Cortex of kidney (tissue), 1 donor: ENCODE measurements at places on chromosomes 3 and 15.

DNA sequence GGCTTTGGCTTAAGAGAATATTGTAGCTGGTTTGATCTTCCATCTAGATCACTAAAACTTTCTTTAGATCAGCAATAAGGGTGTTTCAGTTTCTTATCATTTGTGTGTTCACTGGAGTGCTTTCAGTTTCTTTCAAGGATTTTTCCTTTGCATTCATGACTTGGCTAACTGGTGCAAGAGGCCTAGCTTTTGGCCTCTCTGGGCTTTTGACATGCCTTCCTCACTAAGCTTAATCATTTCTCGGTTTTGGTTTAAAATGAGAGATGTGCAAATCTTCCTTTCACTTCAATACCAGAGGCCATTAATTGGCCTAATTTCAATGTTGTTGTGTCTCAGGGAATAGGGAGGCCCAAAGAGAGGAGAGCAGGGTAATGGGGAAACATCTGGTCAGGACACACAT lies 30.3 kb upstream of the CCNB2 start:
- no peak for DNase-seq

GRCh38 chr3:81465510-81466200 lies 295.8 kb downstream of the GBE1 start:
- DNase-seq, result no peak

DNA sequence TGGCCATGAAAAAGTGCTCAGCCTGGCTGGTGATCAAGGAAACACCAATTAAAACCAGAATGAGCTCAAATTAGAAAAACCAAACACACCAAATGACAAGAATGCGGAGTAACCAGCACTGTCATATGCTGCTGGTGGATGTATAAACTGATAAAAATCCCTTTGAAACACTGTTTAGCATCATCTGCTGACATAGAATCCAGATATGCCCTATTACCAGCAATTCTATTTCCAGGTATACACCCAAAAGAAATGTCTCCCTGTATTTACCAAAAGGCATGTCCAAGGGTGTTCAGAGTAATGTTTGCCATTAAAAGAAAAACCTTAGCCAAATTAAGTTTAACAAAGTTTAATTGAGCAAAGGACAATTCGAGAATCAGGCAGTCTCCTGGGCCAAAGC lies 138.6 kb downstream of the FMN1 start:
- no peak for DNase-seq

DNA sequence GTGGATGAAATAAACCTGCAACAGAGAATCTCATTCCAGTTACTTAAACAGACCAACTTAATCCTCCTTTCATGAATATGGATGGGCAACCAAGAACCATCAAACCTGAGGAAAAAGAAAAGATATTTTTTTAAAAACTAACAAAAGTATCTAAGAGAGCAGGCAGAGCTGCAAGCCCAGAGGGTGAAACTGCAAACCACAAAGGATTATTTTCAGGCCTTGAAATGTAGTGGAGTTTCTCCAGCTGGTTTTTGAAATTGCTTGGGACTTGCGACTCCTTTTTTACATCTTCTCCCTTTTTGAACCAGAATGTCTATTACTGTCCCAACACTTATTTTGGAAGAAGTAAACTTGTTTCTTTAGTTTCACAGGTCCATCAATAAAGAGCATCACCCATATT lies 87.4 kb downstream of the STAG1 start:
- no peak for DNase-seq

DNA sequence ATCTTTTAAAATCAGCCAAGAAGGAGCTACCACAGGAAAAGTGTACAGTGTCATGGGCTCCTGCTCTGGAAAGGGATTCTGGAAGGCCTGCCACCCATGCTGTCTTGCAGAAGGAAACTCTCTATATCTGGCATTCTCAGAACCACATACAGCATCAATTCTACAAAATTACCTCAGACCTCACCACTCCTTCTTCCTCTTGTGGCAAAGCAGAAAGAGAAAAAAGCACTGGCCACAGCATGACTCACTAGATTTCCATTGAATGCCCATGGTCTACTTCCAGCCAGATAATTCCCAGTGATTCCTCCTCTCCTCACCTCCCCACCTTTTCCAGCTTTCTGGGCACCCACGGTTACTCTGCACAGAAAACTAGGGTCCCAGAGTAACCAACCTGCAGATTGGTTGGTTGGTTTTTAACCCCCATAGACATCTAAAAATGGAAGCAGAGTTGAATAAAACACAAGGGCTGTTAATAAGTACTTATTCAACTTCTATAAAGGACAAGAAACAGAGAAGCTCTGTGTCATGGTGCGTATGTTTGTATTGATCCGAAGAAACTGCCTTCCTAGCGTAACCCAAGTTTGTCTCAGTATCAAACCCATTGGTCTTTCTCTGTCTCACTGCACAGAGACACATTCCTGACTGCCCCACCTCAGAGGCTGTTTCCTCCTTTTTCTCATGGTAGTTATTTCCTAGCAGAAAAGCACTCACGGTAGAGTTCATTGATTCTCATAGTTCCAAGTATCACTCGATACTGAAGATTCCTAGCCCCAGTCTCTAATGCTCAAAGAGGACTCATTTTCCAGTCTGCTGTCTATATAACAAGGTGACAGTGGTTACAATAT lies 67.7 kb downstream of the LDHAL6B start:
- DNase-seq, result no peak

DNA sequence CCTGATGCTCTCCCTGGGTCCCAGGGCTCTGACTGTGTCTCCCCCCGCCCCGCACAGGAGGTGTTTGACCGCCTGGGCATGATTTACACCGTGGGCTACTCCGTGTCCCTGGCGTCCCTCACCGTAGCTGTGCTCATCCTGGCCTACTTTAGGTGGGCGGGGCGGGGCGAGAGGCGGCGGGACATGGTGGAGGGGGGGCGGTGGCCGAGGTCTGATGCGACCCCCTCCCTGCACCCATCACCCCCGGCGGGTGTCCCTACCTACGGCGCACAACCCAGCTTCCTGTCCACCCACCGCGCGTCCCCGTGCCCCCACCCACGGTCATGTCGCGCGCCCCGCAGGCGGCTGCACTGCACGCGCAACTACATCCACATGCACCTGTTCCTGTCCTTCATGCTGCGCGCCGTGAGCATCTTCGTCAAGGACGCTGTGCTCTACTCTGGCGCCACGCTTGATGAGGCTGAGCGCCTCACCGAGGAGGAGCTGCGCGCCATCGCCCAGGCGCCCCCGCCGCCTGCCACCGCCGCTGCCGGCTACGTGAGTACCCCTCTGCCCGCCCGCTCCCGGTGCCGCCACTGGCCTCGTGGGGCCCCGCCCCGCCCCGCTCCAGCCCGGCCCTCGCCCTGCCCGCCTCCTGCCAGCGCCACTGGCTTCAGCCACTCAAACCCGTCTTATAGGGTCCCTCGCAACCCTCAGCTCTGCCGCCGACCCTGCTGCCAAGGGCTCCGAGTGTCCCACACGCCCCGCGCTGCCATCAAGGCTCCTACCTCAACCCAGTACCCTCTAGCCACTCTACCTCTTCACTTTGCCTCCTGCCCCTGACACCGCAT lies 21.0 kb downstream of the PTH1R start:
- DNase-seq, result no peak

- no peak for DNase-seq
Observed at GRCh38 chr3:193710286-193711165, 117.5 kb downstream of the OPA1 start.

GRCh38 chr3:36487616-36488015 lies 107.3 kb downstream of the STAC start:
- DNase-seq, result no peak

GRCh38 chr3:31432897-31433678 lies 99.6 kb upstream of the STT3B start:
- DNase-seq, result no peak

GRCh38 chr15:60557191-60557618 lies 78.3 kb upstream of the ICE2 start:
- DNase-seq, result no peak

GRCh38 chr3:192307631-192308030 lies 419.7 kb downstream of the FGF12 start:
- no peak for DNase-seq

GRCh38 chr3:52092271-52092660 lies 35.9 kb upstream of the DUSP7 start:
- DNase-seq, result no peak

DNA sequence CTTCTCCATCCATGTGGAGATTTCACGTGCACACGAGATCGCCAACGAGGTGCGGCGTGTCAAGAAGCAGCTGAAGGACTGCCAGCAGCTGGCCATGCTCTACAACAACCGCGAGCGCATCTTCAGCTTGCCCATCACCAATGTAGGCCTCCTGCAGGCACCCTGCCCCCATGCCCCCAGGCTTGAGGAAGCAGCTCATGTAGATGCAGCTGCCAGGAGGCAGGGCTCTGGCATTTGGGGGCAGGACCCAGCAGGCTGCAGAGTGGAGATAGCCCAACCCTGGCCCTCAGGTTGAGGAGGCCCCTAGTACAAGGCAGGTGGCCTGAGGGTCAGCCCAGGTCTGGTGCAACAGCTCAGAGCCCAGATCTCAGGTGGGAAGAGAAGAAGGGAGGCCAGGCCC lies 36.4 kb downstream of the DNAH1 start:
- no peak for DNase-seq

GRCh38 chr3:169825316-169825715 lies 12.6 kb upstream of the LRRC34 start:
- DNase-seq, result no peak

DNA sequence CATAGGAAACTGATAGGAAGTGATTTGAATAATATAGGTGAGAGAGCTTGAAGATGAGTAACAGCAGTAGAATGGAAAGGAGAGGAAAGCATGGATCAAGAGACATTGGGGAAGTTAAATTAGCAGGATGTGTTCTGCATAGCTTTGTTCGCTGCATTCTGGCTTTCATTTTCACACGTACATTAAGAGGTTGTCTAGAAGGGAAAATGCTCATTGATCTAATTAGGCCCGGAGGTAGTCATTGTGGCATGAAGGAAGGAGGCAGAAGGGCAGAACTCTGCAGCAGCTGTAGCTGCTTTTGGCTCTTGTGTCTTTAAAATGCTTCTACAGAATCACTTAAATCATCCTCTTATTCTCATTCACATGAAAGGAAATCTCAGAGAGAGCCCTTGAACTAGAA lies 40.3 kb downstream of the KCNAB1 start:
- DNase-seq, result no peak

DNA sequence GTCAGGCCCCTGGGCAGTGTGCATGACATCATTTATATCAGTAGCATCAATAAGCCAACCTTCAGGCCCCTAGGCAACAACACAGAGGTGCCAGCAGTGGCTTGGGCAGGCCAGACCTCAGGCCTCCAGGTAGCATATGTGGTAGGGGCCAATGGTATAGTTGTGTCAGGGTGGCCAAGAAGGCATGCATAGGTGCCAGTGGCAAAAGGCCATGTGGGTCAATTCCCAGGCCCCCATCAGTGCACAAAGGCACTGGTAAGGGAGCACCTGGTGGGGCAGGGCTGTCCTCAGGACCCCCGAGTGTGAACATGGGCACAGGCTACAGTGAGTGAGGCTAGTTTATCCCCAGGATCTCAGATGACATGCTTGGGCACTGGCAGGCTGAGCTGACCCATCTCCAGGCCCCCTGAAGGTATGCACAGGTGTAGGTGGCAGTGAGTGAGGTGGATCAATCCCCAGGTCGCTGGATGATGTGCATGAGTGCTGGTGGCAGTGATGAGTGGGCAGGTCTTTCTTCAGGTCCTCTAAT lies 244.1 kb upstream of the ZNF385D start:
- DNase-seq, result no peak

- DNase-seq, result no peak
Observed at GRCh38 chr3:188539631-188540194, 385.8 kb downstream of the LPP start.

DNA sequence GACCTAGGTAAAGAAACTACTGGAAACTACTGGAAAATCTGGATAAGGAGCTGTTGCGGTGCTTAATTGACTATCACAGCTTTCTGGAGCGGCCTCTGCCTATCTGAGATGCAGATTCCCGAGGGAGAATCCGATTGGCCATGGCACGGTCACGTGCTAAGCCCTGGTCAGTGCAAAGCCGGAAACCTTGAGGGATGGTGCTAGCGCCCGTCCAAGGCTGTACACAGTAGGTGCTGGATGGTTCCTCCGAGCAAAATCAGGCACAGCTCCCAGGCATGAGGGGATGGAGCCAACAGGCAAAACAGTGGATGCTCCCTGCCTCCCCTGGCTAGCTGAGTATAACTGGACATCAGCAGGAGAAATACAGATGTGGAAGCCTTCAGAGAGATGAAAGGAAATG lies 238.7 kb upstream of the HES1 start:
- no peak for DNase-seq

DNA sequence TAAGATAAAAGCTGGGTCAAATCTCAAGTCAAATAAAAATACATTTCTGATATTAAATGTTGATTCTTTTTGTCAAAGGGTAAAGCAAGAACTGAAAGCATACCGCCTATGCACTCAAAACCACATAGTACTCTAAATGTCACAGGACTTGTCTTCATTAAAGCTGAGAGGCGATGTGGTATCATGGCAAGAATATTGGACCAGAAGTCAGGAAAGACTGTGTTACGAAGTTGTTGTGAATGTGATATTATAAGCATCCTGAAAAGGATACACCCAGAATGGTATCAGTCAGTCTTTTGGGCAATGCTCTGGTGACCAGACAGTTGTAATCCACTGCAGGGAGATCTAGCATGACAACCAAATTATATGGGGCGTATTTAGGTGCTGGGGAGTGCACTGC lies 33.8 kb downstream of the TIGIT start:
- no peak for DNase-seq

- DNase-seq, result no peak
Observed at GRCh38 chr3:11592445-11593298, 51.0 kb downstream of the VGLL4 start.

DNA sequence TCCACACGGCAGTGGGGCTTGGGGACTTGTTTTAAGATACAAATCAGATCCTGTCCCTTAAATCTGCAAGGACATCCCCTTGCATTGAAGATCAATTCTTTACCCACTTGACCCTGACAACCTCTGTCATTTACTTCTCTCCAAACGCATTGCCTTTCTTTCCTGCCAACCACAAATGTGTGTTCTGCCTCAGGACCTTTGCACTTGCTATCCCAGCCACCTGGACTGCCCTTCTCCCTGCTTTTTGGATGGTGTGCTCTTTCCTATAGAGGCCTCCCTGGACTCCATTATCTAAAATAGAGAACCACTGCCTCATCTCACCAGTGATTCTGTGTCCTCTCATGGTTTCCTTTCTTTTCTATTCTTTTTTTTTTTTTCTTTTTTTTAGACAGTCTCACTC lies 1.5 kb upstream of the RPL29 start:
- DNase-seq, result no peak

- no peak for DNase-seq
Observed at GRCh38 chr3:61008153-61008997, 242.9 kb downstream of the FHIT start.

- DNase-seq, result no peak
Observed at GRCh38 chr3:29511701-29512100, 230.8 kb downstream of the RBMS3 start.

GRCh38 chr3:189094539-189094938 lies 77.2 kb upstream of the TPRG1 start:
- no peak for DNase-seq

GRCh38 chr3:168847291-168847883 lies 751.7 kb upstream of the GOLIM4 start:
- no peak for DNase-seq

DNA sequence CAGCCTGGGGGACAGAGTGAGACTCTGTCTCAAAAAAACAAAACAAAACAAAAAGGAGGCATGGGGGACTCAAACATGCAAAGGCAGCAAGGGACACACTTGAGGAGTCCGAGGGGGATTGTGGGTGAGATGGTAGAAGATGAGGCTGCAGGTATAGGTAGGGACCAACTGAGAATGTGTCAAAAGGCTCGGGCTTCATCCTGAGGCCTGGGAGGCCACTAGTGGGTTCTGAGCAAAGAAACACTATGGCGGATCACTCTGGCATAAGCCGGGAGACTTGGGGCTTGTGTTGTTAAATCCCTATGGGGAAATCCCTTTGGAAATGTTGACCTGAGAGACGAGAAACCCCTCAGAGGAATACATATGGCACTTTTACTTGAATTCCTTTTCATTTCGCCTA lies 21.2 kb downstream of the ZNF710 start:
- DNase-seq, result no peak
